ELR (cell line): ENCODE measurements at places on chromosomes 11 and 22.

- no peak for DNase-seq
Measured at GRCh38 chr11:100630898-100631297, 56.2 kb upstream of the ARHGAP42 start.

- DNase-seq: peak; percentile 89
Measured at GRCh38 chr11:58061813-58062212, 31.1 kb downstream of the OR6Q1 start.

- DNase-seq: peak; percentile 24
Measured at GRCh38 chr22:46471901-46472721, 65.3 kb downstream of the CELSR1 start.

GRCh38 chr22:39519681-39520225 lies 609 bp upstream of the ATF4 start:
- DNase-seq: peak; percentile 100

GRCh38 chr22:46507451-46508425 lies 29.7 kb downstream of the CELSR1 start:
- DNase-seq: no peak

GRCh38 chr22:36303874-36304273 lies 50.9 kb downstream of the APOL1 start:
- DNase-seq: no peak

- peak; percentile 96 for DNase-seq
Measured at GRCh38 chr11:102225689-102226568, 91.4 kb upstream of the BIRC3 start.
